ENCODE measurements at places on chromosomes 3 and 15.
A peak's percentile ranks its signal among the peaks of the same experiment; 100 is the strongest.

GRCh38 chr3:30347679-30348216 is 258.7 kb upstream of the TGFBR2 start:
- DNase-seq, result no peak

GRCh38 chr3:155420881-155421486 is 127.5 kb upstream of the STRIT1 start:
- no peak for DNase-seq

GRCh38 chr3:173826901-173827609 is 429.5 kb downstream of the NLGN1 start:
- no peak for DNase-seq

GRCh38 chr3:150874666-150875219 is 30.5 kb downstream of the MINDY4B start:
- DNase-seq, result no peak

DNA sequence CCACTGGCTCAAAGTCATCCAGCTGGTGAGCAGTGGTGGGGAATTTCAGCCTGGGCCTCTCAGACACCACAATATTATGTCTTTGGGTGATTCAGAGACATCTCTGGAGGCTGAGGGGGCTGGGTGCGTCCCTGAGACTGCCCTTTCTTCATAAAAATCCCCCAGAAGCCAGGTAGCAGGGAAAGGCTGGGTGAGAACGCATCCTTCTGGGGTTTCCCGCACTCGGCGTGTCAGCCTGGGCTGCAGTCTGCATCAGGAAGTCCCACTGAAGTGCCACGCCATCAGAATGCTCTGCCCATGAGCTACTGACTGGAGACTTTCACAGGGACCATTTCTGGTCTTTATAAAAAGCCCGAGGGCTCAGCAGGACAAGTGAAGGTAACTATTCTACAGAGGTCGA is 148.8 kb upstream of the SLC6A11 start:
- no peak for DNase-seq

- DNase-seq, result no peak
Measured at GRCh38 chr3:170511371-170511770, 74.5 kb downstream of the SLC7A14 start.

- no peak for DNase-seq
Measured at GRCh38 chr15:70494852-70495571, 268.3 kb downstream of the UACA start.

DNA sequence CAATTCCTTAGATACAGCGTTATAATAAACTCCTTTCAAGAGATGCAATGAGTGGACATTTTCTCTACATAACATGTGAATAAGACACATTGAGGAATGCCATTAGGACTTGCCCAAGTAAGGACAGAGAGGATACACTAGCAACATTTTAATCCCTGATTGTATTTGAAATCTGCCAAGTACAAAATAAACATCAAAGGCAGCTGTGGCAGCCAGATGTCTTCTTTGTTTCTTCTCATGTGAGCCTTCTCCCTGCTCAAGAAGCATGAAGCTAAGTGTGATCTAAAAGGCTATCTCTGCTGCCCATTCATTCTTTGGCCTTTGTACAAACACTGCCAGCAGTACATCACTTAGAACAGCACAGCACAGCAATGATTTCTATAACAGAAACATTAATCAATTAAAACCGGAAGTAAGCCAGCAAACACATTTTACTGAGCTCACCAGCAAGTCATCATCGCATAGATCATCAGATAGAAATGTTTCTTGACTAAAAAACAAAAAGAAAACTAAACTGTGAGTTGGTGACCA is 364.0 kb downstream of the CNTN6 start:
- no peak for DNase-seq

- peak; percentile 44 for DNase-seq
Measured at GRCh38 chr3:38960953-38961622, 90.7 kb downstream of the SCN11A start.

All from midbrain (tissue), 1 donor.